GM23338 (cell line): ENCODE measurements at places on chromosomes 13 and 19.

- DNase-seq, result peak; percentile 90
These were observed 52.0 kb upstream of the ARGLU1 start for GRCh38 chr13:106619688-106620555.

DNA sequence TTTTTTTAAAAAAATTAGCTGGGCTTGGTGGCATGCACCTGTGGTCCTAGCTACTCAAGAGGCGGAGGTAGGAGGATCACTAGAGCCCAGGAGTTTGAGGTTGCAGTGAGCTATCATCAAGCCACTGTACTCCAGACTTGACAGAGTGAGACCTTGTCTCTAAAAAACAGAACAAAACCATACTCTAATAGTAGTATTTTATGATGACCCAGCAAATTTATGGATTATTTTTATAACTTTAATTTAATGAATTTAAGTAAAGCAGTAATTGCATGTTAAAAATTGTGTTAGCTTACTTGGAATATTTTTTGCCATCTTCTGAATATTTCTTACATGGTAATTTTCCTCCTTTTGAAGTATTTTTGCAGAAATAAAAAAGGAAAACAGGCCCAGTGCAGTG, 48.3 kb downstream of the ZIC2 start:
- no peak for DNase-seq

DNA sequence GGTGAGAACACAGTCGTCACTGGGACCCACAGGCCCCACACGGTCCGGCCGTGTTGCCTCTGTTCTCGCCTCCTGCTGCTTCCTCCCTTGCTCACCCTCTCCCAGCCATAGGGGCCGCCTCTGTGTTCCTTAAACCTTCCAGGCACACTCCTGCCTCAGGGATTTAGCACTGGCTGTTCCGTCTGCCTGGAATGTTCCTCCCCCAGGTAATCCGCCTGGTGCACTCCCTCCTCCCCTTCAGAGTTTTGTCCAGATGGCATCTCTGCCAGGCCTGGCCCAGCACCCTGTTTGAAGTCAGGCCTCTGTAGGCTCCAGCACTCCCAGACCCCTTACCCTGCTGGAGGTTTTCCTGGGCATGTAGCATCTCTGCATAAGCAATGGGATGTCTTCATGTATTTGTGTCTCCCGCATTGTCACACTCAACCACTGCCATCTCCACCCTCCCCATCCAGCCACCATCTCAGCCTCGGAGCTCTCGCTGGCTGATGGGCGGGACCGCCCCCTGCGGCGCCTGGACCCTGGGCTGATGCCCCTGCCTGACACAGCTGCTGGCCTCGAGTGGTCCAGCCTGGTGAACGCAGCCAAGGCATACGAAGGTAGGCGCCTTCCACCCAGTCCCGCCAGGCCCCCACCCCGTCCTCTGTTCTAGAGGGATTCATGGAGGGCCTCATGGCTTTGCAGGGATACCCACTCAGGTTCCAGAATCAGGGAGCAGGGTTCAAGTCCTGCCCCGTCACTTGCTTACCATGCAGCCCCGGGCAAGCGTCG, 25.9 kb downstream of the DPF1 start:
- DNase-seq, result no peak

GRCh38 chr13:97582170-97582569, 148.2 kb downstream of the RAP2A start:
- DNase-seq, result no peak

DNA sequence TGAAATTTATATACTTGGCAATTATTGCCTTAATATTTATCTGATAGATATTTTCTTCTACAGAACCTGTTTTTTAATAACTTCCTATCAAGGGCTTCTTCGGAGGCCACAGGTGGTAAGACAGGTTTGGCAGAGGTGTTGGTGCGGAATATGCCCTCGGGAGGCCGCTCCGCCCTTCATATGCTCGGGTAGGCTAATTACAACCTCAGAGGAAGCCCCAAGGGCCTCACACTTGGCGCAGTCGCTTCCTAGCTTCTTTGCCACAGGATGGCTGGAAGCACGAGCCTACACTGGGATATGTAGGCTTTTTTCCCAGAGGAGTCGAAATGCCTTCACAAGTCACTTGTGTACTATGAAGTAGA, 68.8 kb downstream of the LMO7 start:
- DNase-seq, result peak; percentile 47

DNA sequence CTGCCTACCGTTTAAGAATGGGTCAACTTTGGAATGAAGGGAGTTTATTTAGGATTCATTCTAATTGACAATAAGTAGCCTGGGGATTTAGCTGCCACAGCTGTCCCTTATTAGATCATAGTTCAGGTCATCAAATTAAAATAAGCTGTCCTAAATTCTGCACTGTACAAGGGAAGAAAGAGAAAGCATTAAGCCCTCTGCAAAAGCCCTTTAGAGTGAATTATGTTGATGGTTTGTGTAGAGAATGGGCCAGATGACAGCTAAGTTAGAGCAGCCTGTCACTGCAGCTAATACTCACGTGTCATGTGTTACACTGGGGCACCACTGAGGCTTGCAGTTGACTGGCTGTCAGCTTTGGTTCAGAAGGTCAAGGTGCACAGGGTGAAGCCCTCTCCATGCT, 737.1 kb upstream of the SLC10A2 start:
- no peak for DNase-seq

- peak; percentile 95 for DNase-seq
These were observed 14.5 kb upstream of the SIGLEC14 start for GRCh38 chr19:51660975-51661600.

GRCh38 chr13:43666403-43666802, 120.4 kb downstream of the ENOX1 start:
- DNase-seq, result no peak

DNA sequence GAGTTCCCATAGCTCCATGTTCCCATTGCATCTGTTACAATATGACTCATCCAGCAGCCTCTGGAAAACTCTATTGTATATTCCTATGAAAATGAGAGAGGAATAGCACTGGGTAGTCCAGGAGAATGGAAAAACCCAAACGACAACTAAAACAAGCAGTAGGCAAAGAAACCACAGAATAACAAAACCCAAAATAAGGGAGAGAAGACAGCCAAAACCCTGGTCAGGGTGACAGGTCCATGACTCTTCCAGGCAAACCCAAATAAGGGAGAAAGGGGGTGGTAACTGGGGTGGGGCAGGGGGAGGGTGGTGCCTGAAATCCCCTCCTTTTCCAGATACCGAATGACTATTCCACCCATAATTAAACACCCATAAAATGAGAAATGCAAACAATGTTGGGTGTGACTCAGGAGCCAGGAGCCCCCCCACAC, 4.0 kb upstream of the ZNF8 start:
- DNase-seq, result no peak

- DNase-seq, result no peak
These were observed 5.0 kb upstream of the IGSF23 start for GRCh38 chr19:44608391-44608821.
